ENCODE measurements at places on chromosomes 11 and 22.

DNA sequence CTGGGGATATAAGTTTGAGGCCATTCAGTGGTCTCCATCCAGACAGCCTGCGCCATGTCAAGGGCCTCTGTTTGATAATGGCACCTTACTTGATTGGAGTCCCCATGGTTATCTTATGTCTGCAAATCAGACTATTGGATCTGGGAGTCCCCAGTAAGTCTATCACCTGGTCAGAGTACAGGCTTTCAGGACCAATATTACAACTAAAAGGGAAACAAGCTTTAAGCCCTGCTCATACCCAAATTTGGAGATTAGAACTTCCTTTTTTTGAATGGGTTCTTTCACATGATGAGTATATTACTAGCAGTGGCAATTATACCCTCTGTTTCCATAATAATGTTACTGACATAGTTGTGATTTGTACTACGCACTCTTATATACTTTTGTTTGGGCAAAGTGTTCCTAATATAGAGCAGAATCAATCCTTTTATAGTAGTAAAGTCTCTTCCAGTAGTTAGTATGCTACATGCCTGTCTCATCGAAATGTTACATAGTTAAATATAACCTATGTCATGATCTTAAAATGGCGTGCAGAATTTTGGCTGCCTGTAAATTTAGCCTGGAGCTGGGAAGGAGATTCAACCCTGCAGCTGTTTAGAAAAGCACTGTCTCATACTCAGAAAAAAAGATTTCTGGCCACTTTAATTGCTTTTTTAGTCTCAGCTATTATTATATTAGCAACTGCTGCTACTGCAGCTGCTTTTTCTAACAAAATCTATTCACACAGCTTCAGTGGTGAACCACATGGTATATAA, 4.9 kb downstream of the MS4A15 start:
- no peak for DNase-seq

GRCh38 chr11:123753110-123753509, 1.2 kb downstream of the OR6X1 start:
- no peak for DNase-seq

DNA sequence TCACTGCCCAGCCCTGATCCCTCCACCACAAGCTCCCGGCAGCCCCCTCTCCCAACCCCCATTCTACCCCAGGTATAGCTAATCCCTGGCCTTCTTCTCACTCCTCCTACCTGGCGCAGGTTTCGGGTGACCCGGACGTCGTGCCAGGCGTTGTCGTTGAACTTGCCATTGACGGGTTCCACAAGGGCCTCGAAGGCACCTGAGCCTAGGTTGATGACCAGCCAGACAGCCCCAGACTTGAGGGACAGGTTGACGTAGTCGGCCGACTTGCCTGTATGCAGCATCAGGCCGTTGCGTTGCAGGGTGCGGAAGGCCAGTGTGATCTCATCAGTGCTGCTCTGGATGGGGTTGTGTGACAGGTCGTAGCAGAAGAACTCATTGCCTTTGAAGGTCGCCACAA, 37.5 kb downstream of the NRXN2 start:
- no peak for DNase-seq

DNA sequence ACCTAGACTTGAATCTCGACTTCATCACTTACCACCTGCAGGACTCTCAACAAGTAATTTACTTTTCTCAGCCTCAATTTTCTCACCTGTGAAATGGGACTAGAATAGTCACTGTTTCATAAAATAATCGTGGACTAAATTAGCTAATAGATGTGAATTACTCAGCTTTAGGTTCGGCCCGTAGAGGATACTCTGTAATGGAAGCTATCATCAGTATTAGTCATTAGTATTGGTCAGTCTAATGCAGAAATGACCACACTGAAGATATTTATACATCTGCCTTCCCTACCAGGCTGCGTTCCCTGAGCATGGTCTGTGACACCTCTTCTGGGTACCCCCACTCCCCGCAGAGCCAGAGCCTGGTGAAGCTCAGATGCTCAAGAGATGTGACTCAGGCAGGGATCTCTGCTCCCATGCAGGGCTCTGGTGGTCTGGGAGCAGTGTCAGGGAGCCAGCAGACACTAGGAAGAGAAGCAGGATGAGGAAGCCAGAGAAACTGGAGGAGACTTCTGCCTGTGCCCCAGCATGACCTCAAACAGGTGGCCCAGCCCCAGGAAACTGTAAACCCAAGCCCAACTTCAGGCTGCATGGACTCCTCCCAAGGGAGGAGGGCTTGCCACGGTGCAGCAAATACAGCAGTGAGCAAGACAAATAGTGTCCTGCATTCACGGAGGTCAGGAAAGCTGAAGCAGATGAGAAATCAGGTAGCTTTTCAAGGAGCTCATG, 88.0 kb upstream of the E2F8 start:
- no peak for DNase-seq

DNA sequence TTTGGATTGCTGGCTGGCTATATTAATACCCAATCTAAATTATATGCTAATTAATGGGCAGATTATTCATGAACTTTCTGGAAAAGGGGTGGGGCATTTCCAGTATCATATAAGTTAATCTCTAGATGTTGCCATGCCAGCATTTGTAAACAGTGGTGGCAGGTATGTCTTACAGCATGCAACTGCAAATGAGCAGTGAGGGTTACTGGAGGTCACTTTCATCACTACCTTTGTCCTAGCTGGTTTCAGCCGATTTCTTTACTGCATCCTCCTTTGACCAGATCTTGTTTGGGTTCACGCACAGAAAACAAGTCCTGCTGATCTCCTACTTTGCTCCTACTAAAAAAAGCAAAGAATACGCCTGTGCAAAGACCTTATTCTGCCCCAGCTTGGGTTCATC, 89.1 kb upstream of the USP47 start:
- DNase-seq = no peak

DNA sequence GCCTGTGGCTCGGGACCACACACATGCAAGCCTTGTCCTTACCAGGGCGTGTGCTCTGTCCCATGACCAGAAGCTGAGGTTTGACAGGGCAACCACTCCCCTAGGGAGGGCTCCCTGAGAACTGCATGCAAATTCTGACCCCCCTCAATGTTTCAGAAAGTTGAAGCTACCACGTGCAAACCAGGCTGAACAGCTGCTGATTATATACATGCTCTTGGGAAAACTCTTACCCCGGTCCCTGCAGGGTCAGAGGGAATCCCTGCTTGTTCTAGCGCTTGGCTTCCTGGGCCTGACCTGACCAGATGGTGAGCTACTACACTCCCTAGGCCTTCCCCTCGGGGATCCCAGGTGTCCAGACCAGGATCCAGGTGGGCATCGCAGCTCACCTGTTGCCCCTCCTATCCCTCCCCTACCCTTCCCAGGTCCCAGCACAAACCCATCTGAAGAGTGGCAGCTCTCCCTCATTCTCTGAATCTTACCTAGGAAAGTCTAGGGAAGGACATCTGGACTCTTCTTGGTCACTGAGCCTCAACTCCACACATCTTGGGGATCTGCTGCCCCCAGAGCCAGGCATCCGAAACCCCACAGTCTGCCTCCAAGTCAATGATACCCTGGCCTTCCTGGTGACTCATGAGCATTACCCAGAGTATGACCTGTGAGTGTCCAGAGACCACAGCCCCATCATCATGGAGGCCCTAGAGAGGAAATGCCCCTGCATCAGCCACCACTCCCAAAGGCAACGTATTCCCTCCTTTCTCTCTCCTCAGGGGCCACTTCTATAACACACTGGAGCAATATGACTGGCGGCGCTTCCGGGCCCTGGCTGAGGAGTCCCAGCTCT, 61.5 kb downstream of the BTG4 start:
- no peak for DNase-seq

GRCh38 chr11:14364322-14364721, 5.3 kb upstream of the RRAS2 start:
- peak; percentile 62 for DNase-seq

DNA sequence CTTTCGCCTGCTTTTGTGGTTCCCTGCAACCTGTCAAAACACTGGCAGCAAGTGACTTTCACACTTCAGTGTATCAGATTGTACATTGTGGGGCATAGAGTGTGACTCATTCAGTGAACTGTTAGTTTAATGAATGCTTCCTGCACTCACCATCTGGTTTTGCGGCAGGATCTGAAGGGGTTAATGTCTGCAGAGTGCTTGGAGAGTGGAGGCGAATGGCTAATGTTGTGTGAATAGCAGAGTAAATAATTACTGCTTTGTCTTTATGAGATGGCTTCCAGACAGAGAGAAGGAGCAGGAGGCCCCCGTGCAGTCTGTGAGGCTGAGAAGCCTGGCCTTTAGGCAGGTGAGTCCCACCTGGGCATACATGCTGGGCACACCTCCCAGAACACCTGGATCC, 454.3 kb upstream of the KIRREL3 start:
- no peak for DNase-seq

- no peak for DNase-seq
These were observed 3.7 kb downstream of the C1QTNF6 start for GRCh38 chr22:37184380-37184755.

- DNase-seq = no peak
These were observed 9.0 kb upstream of the SLC6A5 start for GRCh38 chr11:20590381-20590780.

DNA sequence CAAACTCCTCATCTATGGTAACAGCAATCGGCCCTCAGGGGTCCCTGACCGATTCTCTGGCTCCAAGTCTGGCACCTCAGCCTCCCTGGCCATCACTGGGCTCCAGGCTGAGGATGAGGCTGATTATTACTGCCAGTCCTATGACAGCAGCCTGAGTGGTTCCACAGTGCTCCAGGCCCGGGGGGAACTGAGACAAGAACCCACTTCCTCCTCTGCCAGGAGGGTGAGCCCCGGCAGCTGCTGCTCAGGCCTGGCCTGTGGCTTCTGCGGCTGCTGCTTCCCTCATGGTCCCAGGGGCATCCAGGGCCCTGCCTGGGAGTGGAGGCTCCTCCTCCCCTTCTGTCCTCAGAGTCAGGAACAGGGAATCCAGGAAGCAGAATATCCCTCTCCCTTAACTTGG, 98.4 kb downstream of the ZNF280B start:
- DNase-seq = no peak

- DNase-seq = no peak
These were observed 114.5 kb upstream of the MTNR1B start for GRCh38 chr11:92854952-92855351.

- DNase-seq = no peak
These were observed 65.2 kb upstream of the CNTN5 start for GRCh38 chr11:98955551-98955950.

GRCh38 chr11:77088236-77089003, 14.2 kb upstream of the OMP start:
- DNase-seq = no peak

DNA sequence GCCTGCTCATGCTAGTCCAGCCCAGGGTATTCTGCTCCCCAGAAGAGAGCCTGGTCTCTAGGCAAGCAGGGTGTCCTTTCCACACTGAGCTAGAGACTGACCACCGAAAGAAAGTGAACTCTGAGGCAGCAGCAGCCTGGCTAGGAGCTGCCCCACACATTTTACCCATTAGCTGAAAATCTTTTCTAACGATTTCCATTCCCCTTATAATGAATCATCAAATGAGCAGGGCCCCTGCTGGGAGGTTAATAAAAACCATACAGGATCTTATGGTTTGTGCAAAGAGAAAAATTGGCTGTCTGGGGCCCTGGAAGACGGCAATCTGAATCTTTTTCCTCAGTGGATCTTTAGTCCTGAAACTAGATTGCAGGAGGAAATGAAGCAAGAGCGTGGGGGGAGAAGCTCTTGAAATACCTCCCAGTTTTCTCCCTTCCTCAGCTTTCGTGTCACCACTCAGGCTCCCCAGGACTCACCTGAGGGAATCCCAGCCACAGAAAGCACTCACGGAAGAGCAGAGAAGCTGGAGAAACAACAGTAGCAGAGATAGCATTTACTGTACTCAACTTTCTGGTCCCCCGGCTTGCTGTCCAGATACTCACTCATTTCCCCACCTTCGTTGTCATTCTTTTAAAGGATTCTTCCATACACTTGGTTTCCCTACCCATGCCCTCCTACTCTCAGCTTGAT, 74.7 kb upstream of the CD44 start:
- peak; percentile 80 for DNase-seq

GRCh38 chr22:21043860-21044535, 1.7 kb upstream of the LRRC74B start:
- no peak for DNase-seq

DNA sequence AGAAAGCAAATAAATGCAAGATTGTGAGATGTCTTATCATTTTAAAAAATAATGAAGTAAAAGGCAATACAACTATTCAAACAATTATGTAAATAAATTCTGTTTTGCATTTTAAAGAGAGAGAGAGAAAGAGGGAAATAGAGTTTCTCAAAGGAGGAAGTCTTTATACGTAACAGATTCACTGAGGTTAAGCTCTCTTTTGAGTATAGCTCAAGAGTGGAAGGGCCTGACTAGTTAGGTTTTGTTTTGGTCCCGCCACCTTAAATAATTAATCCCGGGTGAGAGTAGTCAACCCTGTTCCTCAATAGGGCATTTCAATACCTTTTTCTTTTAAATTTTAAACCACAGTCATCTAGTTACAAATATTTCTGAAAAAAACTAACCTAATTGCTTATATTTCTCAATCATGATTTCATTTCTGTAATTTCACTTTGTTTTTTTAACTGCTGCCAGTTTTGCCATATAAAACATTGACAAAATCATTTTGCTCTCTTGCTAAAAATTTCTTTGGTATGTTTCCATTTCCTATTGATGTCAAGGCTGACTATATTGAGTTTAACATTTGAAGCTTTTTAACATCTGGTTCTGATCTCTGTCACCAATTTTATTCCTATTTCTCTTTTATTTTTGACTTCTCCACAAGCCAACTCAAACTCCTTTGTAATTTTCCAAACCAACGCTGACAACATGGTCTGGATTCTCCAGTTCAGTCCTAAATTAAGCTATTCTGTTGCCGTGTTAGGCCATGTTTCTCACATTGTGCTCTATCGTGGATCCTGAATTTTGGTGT, 10.3 kb downstream of the OR10D3 start:
- DNase-seq = no peak

- no peak for DNase-seq
These were observed 15.6 kb downstream of the GRAMD4 start for GRCh38 chr22:46635756-46636155.

DNA sequence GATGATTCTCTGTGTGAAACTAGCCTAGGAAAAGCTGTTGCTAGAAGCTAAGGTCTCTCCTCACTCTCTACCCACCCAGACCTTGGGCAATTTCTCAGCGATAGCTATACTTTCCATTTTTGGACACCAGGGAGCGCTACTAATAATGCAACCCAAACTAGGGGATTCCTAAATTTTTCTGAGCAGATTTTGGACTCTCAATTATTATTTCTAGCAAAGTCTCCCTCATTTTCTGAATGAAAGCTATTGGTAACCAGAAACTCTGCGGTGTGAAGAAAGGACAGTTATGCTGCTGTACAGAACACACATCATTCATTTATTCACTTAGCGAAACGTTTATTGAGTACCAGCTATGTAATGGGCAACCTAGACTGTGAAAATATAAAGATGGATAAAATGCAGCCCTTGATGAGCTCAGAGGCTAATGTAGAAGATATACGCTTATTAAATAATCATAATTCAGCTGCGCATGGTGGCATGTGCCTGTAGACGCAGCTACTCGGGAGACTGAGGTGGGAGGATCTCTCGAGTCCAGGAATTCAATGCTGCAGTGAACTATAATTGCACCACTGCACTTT, 6.1 kb upstream of the STIM1 start:
- peak; percentile 65 for DNase-seq

- DNase-seq = peak; percentile 96
These were observed 39.9 kb downstream of the CWC15 start for GRCh38 chr11:94933223-94934130.

- no peak for DNase-seq
These were observed 18.6 kb upstream of the DGCR8 start for GRCh38 chr22:20061481-20061861.

Measured in choroid plexus epithelial cell (primary cell).